ENCODE measurements at places on chromosomes 7 and 10.

- DNase-seq = no peak
Observed at GRCh38 chr10:22986771-22987542, 59.1 kb downstream of the ARMC3 start.

GRCh38 chr10:124425227-124425962, 6.7 kb upstream of the OAT start:
- no peak for DNase-seq

- no peak for DNase-seq
Observed at GRCh38 chr7:109402107-109402506, 832.4 kb downstream of the DNAJB9 start.

DNA sequence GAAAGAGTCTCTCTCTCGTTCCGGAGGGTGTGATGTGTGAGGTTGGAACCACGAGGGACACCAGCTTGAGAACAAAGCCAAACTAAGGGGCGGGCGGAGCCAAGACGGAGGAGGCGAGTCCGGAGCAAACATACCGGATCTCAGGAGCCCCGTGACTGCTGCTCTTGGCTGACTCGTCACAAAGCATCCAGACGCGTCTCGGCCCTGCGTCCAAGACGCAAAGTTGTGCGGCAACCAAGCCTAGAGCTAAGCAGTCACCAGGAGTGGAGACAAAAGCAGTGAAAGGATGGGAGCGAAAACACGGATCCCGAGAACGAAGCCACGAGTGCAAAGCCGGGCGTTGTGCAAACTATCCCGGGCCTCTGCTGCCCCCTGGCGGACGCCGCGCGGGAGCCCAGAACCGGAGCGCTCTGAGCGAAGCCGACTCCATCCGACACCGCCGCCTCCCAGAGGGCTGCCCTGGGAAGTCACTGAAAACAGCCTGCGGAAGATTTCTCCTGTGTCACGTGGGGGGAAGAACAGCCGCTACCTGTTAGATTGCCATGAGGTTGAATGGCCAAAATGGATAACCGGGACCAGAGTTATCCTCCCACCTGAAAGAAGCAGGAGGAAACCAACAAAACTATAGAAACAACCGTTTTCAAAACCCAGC, 46.4 kb upstream of the TMEM72 start:
- peak; percentile 99 for DNase-seq

GRCh38 chr10:4525103-4525502, 300.9 kb upstream of the AKR1E2 start:
- no peak for DNase-seq

- no peak for DNase-seq
Observed at GRCh38 chr7:94056796-94057207, 52.6 kb upstream of the BET1 start.

DNA sequence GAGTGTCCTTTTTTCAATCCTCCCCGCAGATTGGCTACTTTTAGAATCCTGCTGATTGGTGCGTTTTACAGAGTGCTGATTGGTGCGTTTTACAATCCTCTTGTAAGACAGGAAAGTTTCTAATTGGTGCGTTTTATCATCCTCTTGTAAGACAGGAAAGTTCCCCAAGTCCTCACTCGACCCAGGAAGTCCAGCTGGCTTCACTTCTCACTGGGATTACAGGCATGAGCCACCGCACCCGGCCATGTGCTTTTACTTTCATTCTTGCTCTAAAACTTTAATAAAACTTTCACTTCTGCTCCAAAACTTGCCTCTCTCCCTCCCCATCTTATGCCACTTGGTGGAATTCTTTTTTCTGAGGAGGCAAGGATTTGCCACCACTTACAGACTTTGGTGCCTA, 17.0 kb upstream of the WAPL start:
- DNase-seq = no peak

DNA sequence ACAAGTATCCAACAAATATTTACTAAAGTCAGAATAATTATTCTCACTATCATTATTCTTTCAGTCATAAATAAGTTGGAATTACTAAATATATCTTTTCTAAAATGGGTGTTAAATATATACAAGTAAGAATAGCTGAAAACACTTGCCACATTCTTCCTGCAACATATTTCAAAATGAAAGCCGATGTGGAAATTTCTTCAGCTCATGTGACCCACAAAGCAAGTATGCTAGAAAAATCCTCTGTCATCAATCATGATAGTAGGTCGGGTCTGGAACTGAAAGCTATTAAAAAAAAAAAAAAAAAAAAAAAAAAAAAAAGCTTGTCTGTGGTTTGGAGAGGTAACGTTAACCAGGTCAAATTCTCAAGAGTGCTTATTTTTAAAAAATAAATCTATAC, 344.7 kb downstream of the NEBL start:
- DNase-seq = no peak

- no peak for DNase-seq
Observed at GRCh38 chr10:131789516-131789915, 111.3 kb upstream of the PPP2R2D start.

DNA sequence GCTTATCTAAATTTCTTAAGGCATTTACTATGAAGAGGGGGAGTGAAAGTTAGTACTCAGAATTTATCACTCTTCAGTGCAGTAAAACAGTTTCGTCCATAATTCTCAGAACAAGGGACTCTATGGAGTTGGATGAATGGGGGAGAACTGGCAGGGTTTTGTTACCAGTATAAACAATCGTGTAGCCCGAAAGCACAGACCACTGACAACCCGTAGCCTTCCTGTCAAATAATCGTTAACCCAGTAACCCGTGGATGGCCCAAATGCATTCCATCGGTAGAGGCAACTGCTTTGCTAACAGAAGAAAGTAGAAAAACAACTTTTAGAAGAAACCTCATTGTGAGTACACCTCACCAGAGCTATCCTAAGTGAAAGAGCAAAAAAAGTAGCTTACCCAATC, 583.9 kb downstream of the NXPH1 start:
- no peak for DNase-seq

DNA sequence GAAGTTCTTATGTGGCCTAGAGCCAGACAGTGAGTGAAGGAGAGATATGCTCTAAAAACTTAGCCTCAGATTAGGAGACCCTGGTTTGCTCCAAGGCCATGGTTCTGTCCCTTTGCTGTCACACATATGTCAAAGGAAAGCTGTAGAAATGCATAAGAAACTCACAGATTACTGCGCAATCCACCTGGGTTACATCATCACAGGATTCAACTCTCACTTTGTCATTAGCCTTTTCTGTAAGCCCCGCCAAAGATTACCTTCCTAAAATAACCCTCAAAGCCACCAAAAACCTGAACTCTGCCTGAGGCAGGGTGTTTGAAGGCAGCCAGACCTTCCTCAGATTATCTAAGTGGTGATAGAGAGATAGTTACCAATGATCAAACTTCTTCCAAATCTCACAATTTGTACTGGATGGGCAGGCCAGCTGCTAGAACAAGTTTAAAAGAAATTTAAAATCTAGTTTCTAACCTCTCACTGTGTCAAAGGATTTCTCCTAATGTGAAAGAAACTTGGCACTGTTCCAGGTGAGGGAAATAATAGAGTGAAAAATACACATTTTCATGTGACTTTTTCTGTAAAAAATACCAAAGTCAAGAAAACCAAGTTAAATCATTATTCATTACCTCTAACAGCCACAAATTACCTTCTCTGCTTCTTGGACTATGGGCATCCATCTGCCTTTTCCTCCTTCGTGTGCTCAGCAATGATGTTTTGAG, 567.2 kb downstream of the SUGCT start:
- no peak for DNase-seq

DNA sequence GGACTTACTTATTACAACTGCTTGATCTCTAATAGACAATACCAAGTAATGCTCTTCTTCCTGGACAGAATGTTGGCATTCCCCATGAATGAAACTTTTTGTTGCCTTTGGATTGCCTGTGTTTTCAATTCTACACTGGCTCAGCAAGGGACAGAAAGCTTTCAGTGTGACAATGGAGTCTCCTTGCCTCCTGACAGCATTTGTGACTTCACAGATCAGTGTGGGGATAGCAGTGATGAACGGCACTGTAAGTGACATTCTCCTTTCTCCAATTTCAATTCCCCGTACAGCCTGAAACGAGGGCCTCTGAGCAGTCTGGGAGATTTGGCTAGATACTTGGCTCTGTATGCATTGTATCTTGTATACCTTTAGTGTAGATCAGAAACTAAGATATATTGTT, 290 bp downstream of the MALRD1 start:
- no peak for DNase-seq

DNA sequence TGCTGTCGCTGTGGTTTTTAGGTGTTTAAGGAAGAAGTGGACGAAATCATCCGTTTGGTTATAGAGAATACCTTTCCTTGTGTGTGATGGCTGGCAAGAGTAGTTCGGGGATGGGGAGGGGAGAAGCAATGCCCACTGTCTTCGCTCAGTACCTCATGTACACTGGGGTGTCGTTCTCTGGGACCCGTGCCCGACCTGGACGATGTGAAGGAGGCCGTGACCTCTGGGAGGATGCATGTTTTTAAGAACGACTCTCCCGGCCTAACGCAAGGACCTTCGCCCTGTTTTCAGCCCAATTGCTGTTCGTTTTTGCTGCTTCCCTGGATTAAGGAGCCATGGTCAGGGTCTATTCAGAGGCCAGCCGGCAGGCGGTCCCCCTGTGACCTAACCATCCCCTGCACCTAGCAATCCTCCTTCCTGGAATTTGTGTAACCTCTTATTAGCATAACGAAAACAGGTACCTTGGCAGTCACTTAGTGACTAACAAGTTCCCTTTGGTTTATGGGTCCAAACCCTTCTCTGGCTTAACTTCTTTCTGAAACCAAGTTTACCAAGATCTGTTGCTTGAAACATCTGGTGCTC, 1.3 kb downstream of the NFE2L3 start:
- DNase-seq = no peak

DNA sequence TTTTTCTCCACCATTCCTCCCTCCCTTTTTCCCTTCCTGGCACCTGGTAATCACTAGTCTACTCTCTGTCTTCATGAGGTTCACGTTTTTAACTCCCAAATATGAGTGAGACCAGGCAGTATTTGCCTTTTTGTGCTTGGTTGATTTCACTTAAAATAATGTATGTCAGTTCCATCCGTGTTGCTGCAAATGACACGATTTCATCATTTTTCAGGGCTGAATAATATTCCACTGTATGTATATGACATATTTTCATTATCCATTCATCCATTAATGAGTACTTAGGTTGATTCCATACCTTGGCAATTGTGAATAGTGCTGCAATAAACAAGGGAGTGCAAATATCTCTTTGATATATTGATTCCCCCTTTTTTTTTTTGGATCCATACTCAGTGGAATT, 25.8 kb downstream of the GALNT17 start:
- no peak for DNase-seq

- DNase-seq = no peak
Observed at GRCh38 chr7:51239691-51240090, 76.9 kb downstream of the COBL start.

DNA sequence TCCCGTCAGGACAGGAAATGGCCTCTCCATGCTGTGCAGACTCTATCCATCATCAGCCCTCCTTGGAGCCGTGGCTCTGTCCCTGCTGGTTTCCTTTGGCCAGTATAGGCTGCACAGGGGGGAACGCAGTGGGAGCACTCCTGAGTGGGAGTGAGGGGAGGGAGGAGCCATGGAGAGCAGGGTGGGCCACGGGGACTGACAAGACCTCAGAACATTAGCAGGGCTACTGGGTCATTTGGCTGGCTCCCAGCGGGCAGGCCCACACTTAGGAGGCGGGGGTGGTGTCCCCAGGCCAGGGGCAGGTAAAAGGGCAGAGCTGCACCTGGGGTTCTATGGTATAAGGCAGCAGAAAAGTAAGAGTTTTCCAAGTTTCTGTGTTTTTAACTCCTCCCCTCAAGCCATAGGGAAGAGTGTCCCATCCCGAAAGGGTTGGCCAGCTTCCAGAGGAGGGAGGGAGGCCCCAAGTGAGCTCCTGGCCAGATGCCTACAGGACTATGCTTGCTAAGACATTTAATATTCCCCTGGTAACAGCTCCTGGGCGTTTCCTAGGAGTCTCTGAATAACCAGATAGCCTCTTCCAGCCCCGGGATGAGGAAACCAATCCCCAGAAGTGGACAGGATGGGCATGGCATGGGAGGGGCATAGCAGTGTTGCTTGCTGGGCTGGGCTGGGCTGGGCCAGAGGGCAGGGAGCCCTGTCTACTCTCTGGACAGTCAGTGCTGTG, 5.5 kb upstream of the OPN4 start:
- DNase-seq = no peak

- DNase-seq = no peak
Observed at GRCh38 chr7:9175871-9176270, 742.5 kb downstream of the NXPH1 start.

- no peak for DNase-seq
Observed at GRCh38 chr7:137934176-137934826, 67.6 kb downstream of the CREB3L2 start.

GRCh38 chr10:103640436-103641181, 147.1 kb downstream of the NEURL1 start:
- DNase-seq = no peak

DNA sequence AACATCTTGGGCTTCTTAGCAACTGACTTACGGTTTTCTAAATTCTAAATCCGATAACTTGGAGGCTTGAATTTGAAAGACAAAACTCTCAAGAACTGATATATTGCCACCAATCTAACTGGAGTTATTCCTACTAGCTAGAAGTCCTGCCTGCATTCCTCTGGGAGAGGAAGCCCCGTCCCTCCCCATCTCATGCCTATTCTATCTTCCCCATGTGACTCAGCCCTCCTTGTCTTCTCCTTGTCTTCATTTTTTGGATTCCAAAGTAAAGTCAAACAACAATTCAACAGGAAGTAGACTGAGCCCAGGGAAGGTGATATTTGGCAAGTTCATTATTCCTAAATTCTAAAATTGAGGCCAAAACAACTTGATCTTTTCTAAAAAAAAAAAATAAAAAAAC, 587.7 kb downstream of the KCNMA1 start:
- no peak for DNase-seq

DNA sequence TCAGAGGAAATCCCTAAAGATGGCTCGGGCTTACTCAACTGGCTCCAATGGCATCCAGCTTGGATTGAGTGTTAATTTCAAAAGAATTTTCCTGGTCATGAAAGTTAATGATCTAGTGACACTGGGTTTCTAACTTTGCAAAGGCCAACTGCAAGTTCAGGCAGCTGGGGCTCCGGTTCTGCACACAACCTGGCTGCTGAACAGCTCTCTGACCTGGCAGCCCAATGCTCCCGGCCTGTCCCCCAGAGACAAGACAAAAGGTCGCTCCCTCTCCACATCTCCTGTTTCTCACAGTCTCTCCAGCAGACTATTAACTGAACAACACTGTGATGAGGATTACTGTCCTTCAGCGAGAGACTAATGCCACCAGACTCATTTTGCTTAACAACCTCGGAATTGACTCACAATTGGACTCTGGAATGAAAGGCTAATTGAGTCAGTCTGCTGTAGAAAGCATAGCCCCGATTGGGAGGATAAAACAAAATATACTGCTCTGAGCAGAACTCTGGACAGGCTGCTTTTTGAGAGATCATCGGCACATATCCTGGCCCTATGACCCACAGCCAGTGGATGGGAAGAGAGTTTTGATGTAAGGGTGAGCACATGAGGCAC, 174.5 kb downstream of the GFRA1 start:
- no peak for DNase-seq

GRCh38 chr7:139991269-139991666, 71.5 kb downstream of the PARP12 start:
- DNase-seq = no peak

- no peak for DNase-seq
Observed at GRCh38 chr10:132535065-132535651, 2.4 kb upstream of the INPP5A start.

GRCh38 chr10:8088504-8088903, 34.0 kb downstream of the GATA3 start:
- no peak for DNase-seq

- DNase-seq = no peak
Observed at GRCh38 chr10:4028027-4028471, 243.0 kb upstream of the KLF6 start.
